ENCODE measurements at places on chromosomes 11 and 22.

- no peak for DNase-seq
Observed at GRCh38 chr11:34619062-34619516, 1.8 kb upstream of the EHF start.

DNA sequence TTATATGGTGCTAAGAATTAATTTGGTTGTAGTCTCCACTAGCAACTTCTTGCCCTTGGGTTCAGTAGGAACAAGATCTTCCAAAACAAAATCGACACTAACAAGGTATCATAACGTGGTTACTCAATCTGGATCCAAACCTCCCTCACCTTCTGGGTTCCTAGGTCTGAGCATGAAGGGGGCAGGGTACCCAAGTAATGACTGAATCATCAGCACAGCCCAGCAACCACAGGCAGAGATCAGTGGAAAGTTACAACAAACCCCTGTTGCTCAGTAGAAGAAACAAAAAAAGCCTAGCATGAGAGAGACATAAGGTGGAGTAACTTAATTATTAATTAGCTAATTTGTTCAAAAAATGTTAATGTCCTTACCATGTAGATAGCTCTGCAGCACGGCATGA lies 221.4 kb downstream of the BLID start:
- no peak for DNase-seq

DNA sequence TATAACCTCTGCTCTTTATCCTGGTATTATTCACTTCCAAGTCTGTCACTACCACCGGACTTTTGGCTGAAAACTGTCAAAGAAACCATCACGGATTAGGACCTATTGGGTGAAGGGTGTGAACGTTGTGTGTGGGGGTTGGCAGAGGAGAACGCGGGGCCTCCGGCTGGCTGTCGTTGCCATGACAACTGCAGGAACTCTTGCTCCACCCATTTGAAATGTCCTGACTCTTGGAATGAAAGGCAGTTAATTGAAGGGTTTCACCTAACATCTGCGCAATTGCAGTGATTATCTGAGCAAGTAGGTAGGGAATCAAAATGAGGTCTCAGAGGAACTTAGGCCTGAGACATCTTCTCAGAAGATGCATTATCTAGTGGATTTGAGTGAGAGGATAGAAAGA lies 60.9 kb upstream of the CLMP start:
- no peak for DNase-seq

DNA sequence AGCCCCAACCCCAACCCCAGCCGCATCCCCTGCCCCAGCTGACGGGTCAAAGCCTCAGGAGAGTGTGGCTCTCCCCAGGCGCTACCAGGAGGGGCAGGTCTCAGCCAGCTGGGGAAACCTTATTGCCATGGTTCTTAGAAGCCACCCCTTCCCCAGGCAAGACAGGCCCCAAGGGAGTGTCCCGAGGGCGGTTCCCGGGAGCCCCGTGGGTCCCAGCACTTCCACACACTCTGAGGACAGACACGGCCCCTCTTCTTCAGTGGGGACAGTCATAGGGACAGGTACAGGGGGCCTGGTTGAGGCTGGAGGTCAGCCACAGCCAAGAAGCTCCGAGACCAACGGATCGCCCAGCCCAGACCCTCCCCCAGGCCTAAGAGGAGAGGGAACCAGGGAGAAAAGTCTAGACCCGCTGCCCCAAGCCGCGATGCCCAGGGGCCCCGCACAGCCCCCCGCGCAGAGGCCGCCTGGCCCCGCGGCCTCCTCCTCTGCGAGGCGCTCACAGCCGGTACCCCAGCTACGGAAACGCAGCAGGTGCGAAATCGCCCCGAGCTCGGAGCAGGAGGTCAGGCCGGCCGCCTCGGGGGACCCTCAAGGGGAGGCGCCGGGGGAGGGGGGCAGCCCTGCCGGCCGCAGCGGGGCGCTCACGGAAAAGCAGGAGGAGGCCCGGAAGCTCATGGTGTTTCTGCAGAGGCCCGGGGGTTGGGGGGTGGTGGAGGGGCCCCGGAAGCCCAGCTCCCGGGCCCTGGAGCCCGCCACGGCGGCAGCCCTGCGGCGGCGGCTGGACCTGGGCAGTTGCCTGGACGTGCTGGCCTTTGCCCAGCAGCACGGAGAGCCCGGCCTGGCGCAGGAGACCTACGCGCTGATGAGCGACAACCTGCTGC lies 2.6 kb downstream of the KLHDC7B start:
- no peak for DNase-seq

DNA sequence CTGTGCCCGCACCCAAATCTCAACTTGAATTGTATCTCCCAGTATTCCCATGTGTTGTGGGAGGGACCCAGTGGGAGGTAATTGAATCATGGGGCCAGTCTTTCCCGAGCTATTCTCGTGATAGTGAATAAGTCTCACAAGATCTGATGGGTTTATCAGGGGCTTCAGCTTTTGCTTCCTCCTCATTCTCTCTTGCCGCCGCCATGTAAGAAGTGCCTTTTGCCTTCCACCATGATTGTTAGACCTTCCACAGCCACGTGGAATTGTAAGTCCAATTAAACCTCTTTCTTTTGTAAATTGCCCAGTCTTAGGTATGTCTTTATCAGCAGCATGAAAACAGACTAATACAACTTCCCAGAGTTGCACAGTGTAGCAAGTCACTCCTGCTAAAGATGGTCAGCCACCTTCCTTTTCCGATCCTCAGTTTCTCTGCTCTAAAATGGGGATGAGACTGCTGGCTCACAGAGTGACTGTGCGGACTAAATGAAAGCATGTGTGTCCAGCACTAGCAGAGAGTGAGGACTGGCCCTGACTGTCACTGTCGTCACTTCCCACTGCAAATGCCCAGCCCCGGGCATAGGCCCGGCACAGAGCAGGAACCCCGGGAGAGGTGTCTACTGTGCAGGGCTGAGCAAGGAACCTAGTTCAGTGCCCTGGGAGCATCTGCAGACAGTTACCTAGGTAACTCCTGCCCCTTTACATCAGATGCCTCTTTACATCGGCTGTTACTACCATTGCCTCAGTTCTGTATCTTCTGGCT lies 9.5 kb downstream of the TSKU start:
- no peak for DNase-seq

DNA sequence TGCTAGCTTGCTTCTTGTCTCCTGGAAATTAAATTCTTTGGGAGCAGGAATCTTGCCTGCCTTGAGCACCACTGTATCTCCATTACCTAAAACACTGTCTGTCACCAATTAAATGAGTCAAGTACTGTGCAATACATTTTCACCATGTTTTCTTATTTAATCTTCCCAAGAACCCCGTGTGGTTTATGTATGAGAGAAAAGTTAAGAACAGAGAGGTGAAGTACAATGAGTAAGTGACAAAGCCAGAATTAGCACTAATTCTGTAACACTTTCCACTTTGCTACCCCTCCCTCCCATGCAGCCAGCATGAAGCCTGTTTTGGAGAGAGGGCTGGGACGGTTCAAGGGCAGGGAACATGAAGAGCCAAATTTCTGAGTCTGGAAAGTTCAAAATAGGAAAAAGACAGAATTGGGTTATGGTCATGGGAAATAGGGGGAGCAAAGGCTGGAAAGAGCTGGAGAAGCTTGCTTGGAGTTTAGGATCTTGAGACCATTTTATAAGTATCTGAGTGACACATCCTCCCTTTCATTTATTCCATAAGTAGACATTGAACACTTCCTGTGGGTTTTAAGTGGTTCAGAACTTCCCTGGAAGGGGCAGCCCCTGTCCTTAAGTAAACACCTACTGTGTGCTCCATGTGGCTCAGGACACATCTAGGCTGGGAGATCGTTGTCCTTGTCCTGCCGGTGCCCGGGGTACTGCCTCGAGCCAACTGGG lies 60.5 kb upstream of the CHST1 start:
- DNase-seq, result no peak

GRCh38 chr11:130209954-130210854 lies 50.6 kb downstream of the ST14 start:
- DNase-seq, result no peak

DNA sequence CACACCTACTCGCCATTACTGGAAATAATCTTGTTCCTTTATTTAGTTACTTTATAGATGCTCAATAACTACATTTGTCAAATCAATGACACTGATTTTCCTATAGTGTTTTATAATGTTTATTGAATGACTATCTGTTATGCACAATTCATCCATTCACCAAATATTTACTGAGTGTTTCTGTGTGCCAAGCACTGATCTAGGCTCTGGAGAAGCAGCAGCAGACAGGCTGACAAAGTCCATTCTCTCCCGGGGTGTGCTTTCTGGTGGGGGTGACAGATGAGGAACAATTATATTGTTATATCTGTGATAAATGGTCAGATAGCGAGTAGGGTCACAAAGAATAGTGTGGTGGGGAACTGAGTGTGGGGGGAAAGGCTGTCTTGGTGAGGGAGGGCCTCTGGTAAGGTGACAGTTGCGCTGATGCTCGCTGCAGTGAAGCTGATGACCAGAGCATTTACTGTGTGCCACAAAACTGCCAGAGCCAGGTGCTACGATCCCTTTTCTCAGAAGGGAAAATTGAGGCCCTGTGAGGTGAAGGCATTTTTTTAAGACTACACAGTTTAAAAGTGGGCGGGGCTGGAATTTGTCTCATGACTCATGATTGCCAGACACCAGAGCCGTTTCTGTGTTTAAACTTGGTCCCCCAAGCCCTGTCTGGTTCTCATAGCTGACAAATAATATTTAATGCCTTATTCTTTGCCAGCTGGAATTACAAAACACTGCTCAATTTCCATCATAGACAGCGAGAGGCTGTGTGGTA lies 10.2 kb downstream of the PACS1 start:
- DNase-seq, result no peak

DNA sequence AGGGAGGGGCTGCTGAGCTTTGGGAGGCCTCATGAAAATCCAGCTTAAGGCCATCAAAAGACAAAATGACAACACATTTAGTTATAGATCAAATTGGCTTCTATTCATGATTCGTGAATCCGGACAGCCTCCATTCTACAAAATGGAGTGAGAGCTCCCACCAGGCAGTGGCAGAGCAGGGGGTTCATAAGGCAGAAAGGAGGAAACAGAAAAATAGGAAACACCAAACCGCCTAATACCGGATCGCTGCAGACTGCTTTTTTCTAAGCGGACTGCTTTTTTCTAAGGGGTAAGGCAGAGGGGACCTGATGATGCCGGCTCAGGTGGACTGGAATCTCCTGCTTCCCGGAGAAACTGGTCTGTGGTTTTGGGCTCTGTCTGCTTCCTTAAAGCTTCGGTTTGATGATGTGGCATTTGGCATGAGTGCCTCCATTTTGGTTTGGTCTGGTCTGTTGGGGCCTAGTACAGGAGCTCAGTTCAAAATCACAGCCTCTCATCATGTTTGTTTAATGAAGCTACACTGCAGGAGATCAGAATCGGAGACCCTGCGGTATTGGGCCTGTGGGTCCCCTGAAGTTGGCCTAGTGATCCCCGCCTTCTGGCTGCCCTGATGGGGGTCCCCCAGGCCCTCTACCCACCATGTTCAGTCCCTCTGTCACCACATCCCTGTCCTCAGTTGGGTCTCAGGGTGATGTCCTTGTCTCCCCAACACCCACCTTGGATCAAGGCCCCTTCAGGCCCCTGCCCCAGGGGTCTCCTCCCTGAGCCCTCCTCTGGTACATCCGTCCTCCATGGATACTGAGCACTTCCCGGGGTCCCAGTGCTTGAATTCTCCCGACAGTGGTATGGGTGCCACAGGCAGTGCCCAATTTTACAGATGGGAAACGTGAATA lies 1.2 kb downstream of the ALDH3B1 start:
- DNase-seq, result no peak

- DNase-seq, result no peak
Observed at GRCh38 chr22:47276991-47277390, 514.5 kb downstream of the TBC1D22A start.

- no peak for DNase-seq
Observed at GRCh38 chr22:40651057-40651456, 14.5 kb upstream of the MRTFA start.

DNA sequence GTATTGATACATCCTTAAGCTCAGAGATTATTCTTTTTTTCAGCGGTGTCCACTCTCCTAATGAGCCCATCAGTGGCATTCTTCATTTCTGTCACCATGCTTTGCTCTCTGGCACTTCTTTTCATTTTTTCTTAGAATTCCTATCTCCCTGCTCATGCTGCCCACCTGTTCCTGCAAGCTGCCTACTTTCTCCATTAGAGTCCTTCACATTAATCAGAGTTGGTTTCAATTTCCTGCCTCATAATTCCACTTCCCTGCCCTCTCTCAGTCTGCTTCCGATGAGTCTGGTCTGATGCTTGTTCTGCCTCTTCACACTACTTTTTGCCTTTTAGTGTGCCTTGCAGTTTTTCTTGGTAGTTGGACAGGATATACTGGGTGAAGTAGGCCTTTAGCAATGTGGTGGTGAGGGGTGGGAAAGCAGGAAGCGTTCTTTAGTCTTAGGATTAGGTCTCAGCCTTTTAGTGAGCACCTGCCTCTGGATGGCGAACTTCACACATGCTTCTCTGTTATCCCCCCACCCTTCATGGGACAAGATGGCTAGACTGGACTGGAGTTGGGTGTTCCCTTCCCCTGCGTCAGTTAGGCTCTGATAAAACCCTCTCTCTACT lies 53.6 kb downstream of the CECR2 start:
- DNase-seq, result no peak

DNA sequence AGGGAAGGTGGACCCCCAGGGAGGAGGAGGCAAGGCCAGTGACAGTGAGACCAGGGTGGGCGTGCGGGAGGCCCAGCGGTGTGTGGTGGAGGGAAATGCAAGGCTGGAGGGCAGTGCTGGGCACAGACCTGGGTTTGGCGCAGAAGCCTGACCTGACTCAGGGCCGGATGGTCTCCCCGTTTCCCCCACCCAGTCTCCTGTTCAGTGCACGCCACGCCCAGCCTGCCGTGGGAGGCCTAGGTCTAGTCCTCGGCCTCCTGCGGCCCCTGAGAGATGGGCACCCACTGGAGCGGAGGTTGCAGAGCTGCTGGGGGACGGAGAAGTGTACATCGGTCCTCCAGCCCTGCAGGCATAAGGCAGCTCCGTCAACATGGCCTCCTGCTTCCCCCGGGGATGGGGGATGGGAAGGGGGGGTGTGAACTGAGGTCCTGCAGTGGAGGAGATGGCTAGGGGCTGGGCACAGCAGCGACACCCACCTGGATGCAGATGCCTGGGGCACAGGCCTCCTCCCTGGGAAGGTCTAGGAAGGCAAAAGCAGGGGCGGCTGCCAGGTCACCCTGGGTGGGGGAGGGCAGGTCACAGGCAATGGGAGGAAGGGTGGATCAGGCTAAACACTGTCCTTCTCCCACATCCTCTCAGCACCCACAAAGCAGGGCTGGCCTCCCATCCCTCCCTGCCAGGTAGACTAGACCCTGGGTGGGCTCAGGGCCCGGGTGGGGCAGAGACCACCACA lies 15.9 kb downstream of the IL17REL start:
- no peak for DNase-seq

DNA sequence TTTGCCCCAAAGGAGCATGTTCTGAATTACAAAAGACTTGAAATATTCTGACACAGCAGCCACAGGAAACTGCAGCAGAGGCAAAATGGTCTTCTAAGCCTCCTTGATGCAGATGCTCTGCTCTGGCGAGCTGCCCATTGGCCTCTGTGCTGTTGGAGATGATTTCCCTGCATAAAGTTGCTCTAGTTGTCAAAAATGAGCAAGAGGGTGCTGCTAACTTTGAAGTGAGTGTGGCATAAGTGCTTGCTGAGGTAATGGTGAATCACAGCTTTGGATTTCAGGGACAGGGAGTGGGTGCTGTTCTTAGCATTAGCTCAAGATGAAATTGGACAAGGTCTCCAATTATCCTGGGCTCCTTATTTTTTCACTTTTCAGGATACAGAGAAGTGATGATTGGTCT lies 435.4 kb downstream of the TMEM135 start:
- DNase-seq, result no peak
